ENCODE measurements at places on chromosomes 2 and 18.

DNA sequence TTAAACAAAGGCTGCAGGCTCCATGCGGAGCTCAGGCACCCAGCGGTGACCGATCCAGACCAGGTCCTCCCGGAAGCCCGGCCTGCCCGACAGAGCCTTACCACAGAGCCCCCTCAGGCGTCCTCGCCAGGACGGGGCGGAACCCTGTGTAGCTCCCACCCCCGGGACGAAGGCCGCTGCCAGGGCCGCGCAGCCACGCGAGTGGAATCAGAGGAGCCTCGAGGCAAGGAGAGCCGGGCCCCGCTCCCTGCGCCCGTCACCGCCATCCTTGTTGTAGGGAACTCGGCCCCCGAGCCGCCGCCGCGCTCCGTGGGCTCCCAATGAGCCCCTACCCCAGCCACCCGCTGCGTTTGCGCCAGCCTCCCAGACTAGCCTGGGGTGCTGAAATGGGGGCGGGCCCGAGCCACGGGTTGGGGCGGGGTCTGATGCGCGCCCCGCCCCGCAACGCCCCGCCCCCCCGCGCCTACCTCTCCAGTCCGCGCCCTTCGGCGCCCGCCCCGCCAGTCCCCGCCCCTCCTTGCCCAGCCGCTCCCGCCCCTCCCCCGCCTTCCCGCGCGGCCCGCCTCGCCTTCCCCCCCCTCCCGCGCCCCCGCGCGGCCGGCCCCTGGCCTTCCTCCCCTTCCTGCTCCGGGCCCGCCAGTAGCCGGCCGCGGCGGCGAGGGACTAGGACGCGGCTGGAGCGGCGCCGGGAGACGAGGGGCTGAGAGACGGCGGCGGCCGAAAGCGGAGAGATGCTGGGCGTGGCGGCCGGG, at the start of gene LIMS1:
Gene LIMS1 (plus strand): TSS at position 639 of the 752 bp plus-strand sequence. CDS start 93 bp downstream, at position 732.
- peak; percentile 17 for DNase-seq

DNA sequence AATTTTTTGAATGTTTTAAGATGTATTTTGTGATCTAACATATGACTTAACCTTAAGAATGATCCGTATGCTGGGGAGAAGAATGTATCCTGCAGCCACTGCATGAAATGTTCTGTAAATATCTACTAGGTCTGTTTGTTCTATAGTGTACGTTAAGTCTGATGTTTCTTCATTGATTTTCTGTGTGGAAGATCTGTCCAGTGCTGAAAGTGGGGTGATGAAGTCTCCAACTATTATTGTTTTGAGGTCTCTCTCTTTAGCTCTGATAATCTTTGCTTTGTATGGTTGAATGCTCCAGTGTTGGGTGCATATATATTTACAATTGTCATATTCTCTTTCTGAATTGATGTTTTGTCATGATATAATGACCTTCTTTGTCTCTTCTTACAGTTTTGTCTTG, 82.5 kb upstream of the LHCGR start:
- DNase-seq, result no peak

DNA sequence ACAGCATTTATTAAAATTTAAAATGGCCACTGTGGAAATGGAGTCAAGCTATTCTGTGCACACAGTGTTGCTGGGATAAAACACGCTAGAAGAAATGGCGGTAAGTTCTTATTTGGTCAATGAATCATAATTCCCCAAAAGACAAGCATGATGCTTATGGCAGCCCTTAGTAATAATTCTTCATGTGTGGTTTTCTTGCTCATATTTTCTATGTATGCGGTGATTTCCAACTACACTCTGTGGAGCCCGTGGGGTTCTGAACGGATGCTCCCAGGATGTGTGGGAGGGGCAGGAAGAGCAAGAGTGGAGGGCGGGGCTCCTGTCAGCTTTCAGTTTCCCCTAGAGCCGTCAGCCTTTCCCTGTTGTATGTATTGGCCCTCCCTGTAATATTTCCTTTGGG, 91.7 kb upstream of the RMDN2 start:
- DNase-seq, result no peak

GRCh38 chr2:216752855-216753505, 57.6 kb upstream of the IGFBP5 start:
- DNase-seq, result no peak

DNA sequence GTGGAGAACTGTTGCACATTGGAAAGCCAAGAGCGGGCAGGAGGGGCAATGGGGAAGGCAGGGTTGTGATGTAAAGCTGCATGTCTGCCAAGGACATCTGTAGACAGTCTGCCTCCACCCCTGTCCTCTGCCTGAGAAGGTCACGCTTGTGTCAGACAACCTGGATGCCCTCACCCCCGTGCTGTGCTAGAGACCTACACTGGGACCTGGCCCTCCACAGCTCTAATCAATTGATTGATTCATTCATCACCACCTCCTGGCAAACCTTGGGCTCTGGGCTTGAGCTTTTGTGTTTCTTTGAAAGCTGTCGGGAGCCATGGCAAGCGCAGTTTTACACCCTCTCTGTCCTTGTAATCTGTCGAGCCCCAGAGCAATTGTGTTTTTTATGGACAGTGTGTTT, 41.1 kb downstream of the MARCO start:
- no peak for DNase-seq

DNA sequence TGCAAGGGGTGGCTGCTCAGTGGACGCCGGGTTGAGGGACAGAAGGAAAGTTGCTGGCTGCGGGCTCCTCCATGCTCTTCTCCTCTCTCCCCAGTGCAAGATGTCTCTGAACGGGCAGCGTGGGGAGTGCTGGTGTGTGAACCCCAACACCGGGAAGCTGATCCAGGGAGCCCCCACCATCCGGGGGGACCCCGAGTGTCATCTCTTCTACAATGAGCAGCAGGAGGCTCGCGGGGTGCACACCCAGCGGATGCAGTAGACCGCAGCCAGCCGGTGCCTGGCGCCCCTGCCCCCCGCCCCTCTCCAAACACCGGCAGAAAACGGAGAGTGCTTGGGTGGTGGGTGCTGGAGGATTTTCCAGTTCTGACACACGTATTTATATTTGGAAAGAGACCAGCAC, 30.6 kb downstream of the IGFBP2 start:
- DNase-seq, result no peak

DNA sequence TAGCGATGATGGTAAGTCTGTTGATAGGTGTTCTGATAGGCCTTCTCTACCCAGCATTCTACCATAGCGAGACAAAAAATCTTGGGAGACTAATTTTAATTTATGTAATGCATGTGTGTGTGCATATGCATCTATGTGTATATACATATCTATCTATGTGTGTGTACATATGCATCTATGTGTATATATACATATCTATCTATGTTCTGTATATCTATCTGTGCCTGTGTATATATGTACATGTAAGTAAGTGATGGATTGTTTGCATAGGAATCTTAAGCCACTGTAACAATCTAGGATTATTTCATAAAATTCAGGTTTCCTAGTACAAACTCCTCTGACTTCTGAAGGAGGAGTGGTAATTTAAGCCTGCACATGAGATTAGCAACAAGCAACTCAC, 197.2 kb upstream of the PXDN start:
- DNase-seq, result no peak

GRCh38 chr2:43838560-43839267, at the start of the genes ABCG5 and ABCG8:
Gene ABCG5 (minus strand): TSS chr2:43838839. CDS start chr2:43838679, 160 bp downstream.
Gene ABCG8 (plus strand): TSS chr2:43838971. CDS start chr2:43839054, 83 bp downstream.
- no peak for DNase-seq

GRCh38 chr18:57094175-57094574, 52.7 kb upstream of the BOD1L2 start:
- DNase-seq, result no peak

DNA sequence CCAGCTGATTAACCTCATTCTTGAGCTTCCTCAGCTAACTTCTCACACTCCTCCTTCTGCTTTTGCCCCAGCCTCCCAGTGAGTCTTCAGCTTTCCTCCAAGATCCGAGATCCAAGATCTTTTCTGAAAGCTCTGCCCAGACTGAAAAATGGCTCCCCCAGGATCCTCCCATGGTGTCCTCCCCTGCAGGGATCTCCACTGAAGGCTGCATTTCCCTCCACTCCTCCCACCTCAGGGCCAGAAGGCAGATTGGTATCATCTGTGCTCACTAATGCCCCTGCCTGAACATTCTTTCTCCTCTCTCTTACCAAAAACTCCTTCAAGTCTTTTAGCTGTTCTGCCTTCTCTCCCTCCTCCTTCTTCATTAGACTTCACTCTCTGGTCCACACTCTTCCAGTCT, 6.1 kb upstream of the FOXI3 start:
- DNase-seq, result no peak

- no peak for DNase-seq
These were observed 216.4 kb downstream of the ANKRD30B start for GRCh38 chr18:14964406-14964805.

DNA sequence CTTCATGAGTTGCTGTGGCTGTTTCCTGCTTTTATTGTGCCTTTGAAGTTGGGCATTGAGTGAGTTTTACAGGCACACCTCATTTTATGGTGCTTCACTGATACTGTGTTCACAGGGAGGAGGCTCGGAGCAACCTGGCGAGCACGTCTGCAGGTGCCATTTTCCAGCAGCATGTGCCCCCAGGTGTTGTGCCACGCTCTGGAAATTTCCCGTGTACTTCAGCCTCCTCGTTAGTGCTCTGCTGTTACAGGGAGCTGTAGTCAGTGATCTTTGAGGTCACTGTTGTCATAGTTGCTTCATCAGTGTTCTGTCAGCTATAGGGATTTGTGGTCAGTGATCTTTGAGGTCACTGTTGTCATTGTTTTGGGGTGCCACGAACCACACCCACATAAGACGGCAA, 20.1 kb downstream of the CTDP1 start:
- no peak for DNase-seq

GRCh38 chr2:218289639-218290315, 2.5 kb downstream of the TMBIM1 start:
- no peak for DNase-seq

DNA sequence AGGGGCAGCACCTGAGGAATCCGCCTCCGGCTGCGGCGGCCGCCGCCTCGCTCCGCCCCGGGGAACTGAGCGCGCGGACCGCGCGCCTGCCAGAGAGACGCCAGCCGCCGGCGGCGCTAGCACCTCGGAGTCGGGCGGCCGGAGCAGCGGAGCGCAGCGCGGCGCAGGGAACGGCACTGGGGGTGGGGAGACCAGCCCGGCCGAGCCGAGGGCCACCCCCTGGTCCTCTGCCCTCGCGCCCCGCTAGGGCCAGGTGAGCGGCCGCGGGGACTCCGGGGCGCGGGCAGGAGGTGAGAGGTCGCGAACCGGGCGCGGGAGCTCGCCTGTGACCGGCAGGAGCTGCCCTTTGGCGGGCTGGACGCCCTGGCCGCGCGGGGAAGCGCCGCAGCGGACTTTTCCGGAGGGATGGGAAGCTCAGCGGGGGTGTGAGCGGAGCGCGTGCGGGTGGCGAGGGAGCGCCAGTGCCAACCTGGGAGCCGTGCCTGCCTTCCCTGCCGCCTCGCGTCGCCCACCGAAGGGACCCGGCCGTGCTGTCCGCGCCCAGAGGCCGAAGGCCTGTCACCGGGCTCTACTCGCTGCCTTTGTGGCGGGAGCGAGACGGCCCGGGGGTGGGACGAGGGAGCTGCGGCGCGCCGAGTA, at the start of gene GREB1L:
Gene GREB1L (plus strand): TSS at position 92 of the 639 bp plus-strand sequence. CDS start 141,287 bp downstream, outside the sequence.
- no peak for DNase-seq

DNA sequence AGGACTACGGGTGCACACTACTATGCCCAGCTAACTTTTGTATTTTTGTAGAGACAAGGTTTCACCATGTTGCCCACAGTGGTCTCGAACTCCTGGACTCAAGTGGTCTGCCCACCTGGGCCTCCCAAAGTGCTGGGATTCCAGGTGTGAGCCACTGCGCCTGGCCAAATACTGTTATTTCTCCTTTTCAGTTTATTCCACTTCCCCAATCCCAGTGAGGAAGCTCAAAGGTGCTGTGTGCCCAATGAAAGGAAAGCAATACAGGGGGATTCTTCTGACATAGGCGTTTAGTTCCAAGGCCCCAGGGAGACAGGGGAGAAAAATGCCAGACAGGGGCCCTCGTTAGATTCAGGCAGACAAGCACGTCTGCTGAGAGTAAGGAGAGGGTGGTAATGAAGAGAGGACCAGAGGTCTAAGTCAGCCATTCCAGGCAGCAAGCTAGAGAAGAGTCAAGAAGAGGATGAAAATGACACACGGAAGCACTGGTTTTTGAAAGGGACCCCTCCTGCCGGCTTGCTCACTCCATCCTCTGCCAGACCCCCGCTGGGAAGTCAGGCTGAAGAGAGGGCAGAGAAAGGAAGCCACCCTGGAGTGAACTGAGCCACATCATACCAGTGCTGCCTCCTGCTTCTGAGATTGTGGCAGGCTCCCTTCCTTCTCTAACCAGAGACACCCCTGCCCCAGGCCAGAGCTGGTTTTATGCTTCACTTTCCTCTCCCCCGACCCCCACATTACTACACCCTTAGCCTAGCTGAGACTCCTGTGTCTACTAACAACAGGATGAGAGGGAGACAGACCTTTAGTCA, 6.7 kb downstream of the INO80C start:
- no peak for DNase-seq

DNA sequence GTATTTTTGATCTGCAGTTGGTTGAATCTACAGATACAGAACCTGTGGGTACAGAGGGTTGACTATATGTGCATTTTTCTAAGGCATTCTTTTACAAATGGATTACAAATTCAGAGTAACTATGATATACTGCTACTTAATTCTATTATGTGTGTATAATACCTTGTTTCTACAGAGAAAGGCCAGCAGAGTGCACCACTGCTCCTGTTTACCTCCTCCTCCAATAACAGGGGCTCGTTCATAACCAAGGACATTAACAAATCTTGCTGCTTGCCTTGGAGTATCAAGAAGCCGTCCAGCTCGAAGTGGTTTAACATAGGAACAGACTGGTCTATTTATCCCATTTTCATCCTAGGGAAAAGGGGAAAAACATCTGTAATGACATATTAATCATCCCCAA, 16.4 kb downstream of the CEP76 start:
- DNase-seq, result no peak

- no peak for DNase-seq
These were observed 5.6 kb downstream of the TXNL4A start for GRCh38 chr18:79982736-79983135.

Measured in cortex of kidney (tissue), 1 donor.